CD14-positive monocyte (primary cell): ENCODE measurements at places on chromosomes 6 and 20.

DNA sequence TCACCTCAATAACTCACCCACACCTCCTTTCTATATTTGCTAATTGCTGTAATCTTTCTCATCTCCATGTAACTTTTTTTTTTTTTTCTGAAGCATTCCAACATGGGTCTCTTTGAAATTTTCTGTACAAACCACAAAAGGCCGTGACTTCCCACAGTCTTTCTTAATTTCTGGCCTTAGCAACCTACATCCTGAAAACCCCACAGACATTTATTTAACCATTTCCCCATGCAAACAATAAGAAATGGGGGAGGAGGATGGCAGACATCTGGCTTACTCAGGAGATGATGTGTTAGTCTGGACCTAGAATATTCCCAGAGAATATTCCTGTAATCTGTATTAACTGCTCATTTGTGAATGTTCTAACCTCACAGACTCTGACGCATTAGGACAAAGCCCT lies 57.6 kb downstream of the MEP1A start:
- no peak for DNase-seq

- no peak for DNase-seq
Observed at GRCh38 chr6:36774331-36774730, 64.9 kb downstream of the CPNE5 start.

- DNase-seq, result no peak
Observed at GRCh38 chr6:79718509-79719247, 87.5 kb downstream of the SH3BGRL2 start.

DNA sequence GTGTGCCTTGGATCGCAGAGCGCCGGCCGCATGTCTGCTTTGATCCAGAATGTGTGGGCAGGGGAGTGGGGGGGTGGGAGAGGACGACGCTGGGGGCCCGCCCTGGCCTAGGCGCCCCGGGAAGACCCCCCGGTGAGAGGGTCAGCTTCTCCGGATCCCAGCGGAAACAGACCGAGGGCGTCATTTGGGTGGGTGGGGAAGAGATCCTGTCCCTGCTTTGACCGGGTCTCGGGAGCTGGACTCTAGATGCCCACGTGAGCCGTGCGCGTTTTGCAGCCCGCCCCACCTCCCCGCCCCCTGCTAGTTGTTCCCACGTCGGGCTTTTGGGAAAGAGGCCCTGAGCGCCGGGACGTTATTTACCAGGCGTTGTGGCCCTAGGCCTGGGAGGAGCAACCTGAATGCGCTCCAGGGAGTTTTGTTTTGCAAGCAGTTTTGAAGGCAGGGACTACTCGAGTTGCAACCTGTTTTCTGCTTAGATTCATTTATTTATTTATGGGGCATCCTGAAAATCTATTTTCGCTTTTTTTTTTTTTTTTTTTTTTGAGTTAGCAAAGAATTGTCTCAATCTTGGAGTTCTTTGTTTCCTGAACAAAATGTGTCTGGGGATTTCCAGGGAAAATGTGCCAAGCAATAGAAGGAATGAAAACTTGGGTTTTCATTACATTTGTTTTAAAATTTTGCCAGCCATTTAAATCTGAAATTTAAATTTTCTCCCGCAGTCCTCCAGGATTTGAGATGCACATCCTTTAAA lies 1.6 kb downstream of the DSP start:
- DNase-seq, result no peak

GRCh38 chr6:83511901-83512681 lies at the start of gene PRSS35:
Gene PRSS35, plus strand, starts transcription at chr6:83512534. Its CDS starts 10,908 bp downstream, at chr6:83523442.
- no peak for DNase-seq

- DNase-seq, result no peak
Observed at GRCh38 chr6:169559592-169559991, 142.2 kb downstream of the WDR27 start.

DNA sequence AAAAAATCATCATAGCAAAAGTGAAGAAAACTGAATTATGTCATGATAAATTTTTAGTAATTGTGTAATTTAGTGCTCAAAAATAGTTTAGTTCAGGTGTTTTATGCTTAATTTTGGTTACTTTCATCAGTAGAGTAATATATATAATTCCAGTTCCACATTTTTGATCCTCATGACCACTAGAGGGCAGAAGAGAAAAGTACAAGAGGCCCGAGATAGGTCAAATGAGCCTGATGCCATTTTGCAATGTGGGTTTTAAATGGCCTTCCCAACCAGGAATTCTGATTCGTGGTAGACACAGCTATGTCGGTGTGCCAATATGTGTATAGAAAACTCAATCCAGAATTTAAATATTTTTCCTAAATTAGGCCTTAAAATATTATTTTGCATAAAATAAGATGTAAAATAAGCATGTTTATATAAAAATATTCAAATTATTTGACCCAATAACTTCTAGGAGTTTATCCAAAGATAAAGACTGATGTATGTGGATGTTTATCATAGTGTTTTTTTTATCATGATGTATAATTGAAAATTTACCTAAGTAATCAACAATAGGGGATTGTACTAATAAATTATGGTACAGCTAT lies 159.7 kb upstream of the RPS6KA2 start:
- DNase-seq, result peak; percentile 64

DNA sequence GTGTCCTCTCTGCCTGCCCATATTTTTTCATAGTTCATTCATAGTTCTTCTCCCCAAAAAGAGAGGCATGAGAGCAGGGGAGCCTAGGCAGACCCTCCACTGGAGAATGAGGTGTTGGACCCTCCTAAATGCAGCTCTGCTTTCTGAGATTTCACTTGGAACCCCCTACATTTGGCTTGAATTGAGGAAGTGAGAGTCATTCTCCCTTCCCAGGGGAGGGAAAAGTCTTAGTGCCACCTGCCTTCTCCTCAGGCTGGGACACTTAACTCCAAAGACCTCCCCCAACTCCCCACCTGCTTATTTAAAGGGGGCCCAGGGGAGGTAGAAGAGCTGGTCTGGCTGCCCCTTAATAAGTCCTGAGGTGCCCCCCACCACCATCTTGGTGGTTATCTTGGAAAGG lies 78.2 kb downstream of the CHMP4B start:
- DNase-seq, result no peak

DNA sequence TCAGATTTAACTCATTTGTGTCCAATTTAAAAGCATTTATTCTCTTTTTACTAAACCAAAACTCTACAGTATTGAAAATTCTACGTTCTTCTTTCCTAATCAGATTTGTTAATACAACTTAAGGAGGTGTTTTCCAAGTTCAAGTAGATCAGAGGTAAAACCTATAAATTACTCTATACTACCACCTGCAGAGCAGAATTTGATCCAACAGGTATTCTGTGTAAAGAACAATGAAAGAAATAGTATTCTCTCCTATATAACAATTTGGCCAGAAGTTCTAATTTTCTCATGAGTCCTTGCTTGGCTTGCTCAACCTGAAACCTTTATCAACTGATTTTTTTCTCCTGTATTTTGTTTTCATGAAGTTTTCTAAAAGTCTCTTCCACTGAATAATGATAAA lies 28.5 kb upstream of the DST start:
- DNase-seq, result no peak

- DNase-seq, result no peak
Observed at GRCh38 chr6:39304951-39305350, 9.3 kb downstream of the KCNK17 start.

GRCh38 chr6:20487669-20488375 lies 46.4 kb upstream of the CDKAL1 start:
- DNase-seq, result no peak

GRCh38 chr6:65004283-65004682 lies 702.7 kb downstream of the EYS start:
- DNase-seq, result no peak

- DNase-seq, result no peak
Observed at GRCh38 chr20:41784209-41784958, 166.2 kb upstream of the CHD6 start.

- no peak for DNase-seq
Observed at GRCh38 chr6:23910420-23910819, 215.6 kb upstream of the NRSN1 start.

GRCh38 chr6:83893024-83893423 lies 33.5 kb downstream of the CYB5R4 start:
- no peak for DNase-seq

DNA sequence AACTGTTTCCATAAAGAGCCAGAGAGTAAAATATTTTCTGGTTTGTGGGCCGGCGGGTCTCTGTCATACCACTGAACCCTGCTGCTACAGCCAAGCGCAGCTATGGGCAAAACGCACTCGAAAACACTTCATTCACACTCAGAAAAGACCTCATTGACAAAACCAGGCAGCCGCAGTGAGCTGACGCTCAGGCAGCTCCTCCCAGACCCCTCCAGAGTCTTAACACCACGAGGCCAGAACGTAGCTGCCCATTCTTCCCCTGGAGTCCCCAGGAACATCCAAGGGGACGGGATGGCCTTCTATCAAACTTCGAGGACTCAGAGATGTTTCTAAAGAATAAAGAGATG lies 35.6 kb upstream of the ZBP1 start:
- no peak for DNase-seq

GRCh38 chr20:48558906-48559305 lies 268.9 kb downstream of the PREX1 start:
- DNase-seq, result no peak

- peak; percentile 57 for DNase-seq
Observed at GRCh38 chr20:25859649-25860530, 163.2 kb upstream of the ZNF337 start.

GRCh38 chr6:166258854-166259276 lies 49.3 kb downstream of the PRR18 start:
- peak; percentile 95 for DNase-seq

- DNase-seq, result peak; percentile 52
Observed at GRCh38 chr6:81793821-81794475, 41.5 kb upstream of the TENT5A start.

DNA sequence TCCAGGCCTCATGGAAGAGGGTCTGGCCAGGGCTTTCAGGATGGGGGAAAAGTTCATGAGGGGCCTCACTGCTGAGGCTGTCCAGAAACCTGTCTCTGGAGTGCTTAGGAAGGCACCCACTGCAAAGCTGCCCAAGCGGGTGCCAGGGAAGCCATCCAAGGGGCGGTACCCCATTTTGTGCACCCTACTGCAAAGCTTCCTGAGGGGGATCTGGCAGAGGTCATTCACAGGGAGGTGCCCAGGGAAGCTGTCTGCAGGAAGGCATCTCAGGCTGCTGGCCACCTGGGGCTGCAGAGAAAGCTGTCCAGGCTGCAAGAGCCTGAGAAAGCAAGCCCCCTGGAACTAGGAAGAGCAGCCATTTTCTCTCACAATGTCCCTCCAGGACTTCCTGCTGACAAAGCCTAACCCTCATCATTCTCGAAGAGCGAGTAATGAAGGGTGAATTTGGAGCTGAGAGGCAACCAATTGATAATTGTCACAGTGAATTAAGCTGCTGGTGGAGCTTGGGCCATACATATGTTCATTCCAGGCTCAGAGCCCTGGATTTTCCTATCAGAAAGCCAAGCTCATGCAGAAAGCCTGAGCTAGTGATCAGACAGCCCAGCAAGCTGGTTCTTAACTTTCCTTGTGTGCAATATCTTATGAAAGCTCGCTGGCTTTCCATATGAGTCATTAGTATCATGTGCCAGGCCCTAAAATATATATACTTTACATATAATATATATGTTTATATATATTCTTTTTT lies 62.2 kb upstream of the SLC22A16 start:
- DNase-seq, result no peak

GRCh38 chr6:53524455-53524815 lies 20.5 kb downstream of the GCLC start:
- no peak for DNase-seq

- DNase-seq, result peak; percentile 86
Observed at GRCh38 chr6:25070547-25071366, 135.0 kb upstream of the RIPOR2 start.

- no peak for DNase-seq
Observed at GRCh38 chr6:132041706-132042105, 90.5 kb upstream of the CCN2 start.

DNA sequence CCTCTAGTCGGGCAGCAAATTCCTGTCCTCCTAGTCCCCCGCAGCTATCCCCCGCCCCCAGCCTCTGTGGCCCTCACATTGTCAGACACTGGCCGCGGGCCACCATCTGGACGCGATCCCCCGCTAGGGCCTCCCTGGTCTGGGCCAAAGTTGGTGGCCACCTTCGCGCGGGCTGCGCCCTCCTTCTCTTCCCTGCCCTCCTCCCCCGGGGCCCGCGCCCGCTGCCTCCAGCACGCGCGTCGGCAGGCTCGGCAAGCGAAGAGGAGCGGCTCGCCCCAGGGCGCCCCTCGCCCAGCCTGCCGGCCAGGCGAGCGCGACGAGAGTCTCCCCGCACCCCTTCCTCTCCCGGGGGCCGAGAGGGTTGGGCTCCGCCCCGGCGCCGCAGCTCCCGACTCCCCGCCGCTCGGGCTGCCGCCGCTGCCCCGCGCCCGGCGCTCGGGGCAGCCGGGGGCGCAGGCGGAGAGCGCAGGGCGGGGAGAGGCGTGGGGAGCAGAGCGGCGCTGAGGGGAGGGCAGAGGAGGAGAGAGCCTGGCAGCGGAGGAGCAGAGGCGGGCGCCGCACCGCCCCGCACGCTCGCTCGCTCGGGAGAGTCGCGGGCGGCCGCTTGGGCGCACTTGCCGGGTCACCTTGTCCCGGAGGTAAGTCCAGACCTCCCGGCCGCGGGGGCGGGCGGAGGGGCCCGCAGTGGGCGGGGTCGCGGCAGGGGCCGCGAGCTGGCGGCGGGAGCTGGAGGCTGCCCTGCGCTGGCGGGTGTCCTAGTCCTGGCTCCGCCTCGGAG lies at the start of gene SYNDIG1:
Gene SYNDIG1 (plus strand): TSS at position 514 of the 778 bp plus-strand sequence. CDS start 73,469 bp downstream, outside the sequence.
- DNase-seq, result no peak

DNA sequence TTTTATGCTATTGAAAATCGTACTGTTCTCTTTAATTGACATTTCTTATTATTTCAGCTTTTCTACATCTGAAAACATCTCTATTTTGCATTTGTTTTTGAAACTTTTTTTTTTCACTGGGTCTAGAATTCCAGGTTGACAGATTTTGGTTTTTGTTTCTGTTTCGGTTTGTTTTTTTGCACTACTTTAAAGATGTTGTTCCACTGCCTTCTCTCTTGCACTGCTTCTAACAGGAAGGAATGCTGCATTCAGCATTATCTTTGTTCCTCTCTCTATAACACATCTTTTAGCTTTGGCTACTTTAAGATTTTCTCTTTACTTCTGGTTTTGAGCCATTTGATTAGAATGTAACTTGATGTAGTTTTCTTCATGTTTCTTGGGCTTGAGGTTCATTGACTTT lies 20.1 kb upstream of the SLC17A1 start:
- DNase-seq, result no peak

DNA sequence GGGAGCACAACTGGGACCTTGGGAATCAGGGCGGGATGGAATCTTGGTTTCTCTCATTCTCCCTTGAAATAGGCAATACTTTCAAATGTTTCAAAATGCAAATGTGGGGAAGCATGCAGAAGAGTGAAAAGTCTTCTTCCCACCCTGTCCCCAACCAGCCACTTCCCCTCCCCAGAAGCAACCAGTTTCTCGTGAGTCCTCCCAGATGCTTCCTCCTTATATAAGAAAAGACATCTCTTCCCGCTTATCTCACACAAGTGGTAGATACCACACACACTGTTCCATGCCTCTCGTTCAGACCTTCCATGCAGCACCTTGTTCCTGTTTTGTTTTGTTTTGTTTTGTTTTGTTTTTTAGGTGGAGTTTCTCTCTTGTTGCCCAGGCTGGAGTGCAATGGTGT lies 25.1 kb downstream of the HCK start:
- no peak for DNase-seq
